ENCODE measurements at places on chromosomes 5 and 9.

DNA sequence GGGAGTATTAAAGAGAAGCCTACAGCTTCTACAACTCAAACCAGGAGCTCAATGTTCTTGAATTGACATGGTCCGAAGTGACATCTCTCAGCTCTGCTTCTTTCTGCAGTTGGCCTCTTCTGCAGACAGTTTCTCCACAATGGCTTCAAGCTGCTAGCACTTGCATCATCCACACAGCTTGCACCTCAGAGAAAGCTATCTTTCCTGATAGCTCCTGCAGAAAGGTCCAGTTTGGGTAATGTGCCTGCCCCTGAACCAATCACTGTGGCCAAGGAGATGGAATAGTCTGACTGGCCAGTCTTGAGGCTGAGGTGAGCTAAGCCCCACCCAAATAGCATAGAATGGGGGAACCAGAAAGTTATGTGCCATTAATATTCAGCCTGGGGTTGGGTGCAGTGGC is 95.8 kb upstream of the ABCA1 start:
- no peak for DNase-seq

- no peak for DNase-seq
These were observed 90.9 kb upstream of the PHYKPL start for GRCh38 chr5:178323541-178323865.

DNA sequence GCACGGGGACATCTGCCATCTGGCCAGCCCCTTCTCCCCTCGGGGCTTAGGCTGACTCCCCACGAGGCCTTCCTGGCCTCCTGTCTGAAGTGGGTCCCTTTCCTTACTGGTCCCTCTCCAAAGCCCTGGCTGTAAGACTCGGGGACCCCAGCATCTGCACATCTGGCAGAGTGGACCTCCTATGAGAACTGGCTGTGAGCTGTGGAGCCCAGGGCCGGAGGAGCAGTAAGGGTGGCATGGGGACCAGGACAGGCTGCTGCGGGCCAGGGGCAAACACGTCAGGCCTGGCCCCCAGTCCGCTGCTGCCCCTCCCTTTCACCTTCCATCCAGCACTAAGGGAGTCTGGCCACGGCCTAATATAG is 33.8 kb downstream of the EXOC3 start:
- no peak for DNase-seq

GRCh38 chr5:139641116-139642080 is 6.8 kb upstream of the CXXC5 start:
- no peak for DNase-seq

DNA sequence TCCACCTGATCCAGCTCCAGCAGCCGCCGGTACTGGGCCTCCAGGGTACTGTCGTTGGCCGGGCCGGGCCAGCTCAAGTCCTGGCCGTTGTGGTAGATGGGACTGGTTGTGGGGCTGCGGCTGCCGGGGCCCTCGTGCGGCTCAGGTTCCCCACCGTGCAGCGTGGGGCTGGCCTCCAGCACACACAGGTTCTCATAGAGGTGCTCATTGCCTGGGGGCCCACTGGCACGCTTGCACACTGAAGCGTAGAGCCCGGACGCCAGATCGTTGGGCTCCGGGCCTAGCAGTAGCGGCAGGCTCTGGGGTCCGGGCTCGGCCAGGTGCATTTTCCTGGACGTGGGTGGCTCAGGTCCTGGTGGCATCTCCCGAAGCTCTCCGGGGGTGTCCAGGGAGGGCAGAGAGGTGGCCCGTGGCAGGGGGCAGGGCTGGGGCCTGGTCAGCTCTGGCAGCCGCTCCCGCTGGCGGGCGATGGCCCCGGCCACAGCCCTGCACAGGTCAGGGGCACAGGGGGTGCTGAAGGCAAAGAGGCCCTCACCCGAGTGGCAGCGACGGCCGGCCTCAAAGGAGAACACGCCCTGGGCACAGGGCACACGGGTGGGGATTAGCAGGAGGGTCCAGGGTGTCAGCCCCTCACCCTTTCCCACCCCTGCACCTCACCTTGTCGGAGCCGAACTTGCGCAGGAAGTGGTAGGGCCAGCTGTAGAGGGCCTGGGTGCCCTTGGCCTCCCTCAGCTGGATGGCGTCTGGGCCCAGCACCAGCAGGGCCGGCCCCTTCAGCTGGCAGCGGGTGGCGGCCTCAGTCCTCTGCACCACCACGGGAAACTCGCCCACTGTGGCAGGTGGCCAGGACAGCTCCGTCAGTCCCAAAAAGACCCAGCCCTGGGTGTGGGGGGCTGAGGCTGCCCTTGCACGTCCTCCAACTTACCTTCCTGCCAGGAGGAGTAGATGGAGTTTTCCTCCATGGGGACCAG is 5.3 kb downstream of the DOK3 start:
- no peak for DNase-seq

DNA sequence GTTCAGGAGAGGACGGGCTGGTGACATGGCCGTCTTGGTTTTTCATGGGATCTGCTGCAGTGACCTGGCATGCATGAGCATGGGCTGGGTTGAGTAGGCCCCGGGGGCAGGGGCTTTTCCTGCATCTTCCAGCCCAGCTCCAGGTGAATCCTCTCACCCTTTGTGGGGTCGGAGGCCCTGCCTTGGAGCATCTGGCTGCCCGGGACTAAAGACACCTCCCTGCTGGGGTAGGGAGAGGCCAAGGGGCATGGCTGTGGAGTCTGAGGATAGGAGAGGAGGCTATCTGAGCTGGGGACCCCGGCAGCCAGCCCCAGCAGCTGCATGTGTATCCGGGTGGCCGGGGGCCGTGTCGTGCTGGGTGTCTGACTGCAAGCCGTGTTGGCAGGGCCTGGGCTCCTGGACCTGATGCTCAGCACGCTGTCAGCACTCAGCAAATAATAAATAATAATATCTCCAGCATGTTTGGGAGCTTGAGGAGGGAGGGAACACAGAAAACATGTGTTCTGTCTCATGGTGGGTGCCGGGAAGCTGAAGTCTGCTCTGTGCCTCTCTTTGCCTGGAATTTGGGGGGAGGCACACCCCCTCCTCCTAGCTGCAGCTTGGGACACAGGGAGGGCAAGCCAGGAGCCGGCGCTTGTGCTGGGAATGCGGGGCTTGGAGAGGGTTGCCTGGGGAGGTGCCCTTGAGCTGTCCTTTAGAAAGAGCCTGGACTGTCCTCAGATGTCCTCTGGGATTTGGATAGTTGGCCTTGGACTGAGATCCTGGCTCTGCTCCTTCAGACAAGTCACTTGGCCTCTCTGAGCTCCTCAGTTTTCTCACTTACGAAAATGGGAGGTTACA is 28.4 kb upstream of the PITX1 start:
- no peak for DNase-seq

- DNase-seq = peak; percentile 15
These were observed 19.3 kb downstream of the PGGT1B start for GRCh38 chr5:115243412-115243811.

- no peak for DNase-seq
These were observed 221.4 kb downstream of the NR3C1 start for GRCh38 chr5:143182106-143182505.

GRCh38 chr9:92774274-92774673 is 9.6 kb upstream of the BICD2 start:
- peak; percentile 92 for DNase-seq

DNA sequence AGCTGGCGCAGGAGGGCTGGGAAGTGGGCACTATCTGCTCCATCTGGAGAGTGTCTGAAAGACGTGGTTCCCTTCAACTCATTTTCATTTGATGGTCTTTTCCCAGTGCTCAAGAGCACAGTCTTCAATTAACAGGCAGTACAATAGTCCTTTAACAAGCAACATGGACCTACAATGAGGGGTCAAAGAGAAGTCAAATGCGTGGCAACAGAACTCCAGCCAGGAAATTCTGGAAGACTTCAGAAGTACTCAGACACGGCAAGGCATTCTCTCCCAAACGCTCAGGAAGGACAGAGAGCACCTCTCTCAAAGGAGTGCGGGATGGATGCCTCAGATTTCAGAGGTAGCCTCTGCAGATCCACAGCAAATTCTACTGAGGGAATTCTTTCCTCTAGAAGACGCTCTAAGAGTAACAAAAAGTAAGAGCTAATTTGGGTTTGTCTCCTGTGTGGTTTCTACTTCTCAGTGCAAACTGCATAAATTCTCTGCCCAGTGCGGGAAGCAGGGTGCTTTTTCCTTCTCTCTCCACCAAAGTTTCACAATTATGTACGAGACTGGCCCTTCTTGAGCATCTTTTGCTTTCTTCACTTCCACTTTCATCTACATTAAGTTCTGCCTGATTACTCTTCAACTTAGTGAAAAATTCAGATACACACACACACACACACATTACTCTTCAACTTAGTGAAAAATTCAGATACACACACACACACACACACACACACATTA is 56.4 kb downstream of the LHFPL2 start:
- DNase-seq = no peak

DNA sequence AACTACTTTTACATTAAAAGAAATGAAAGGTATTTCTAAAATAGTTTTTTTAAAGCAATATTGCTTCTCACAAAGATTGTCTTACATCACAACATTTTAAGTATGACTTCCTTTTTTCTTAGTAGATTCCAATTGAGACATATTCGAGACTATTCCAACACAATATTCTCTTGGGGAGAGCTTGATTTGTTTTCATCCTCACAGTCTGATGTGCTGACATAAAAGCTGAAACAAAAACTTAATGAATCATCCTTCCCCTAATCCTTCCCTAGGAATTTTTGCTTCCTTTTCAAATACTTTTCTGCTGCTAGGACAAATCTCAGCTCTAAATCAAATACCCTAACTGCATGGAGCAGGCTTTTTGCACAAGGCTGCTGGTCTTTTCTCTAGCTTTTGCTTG is 245.8 kb upstream of the MAP3K1 start:
- DNase-seq = peak; percentile 88

- no peak for DNase-seq
These were observed 53.3 kb upstream of the PSD2 start for GRCh38 chr5:139742173-139742903.

- peak; percentile 64 for DNase-seq
These were observed 32.0 kb upstream of the TTLL11 start for GRCh38 chr9:122125158-122125508.

GRCh38 chr9:81497091-81497490 is 192.3 kb downstream of the TLE1 start:
- peak; percentile 62 for DNase-seq

GRCh38 chr9:84822589-84823233 is 153.2 kb downstream of the NTRK2 start:
- no peak for DNase-seq

- DNase-seq = peak; percentile 89
These were observed 47.0 kb upstream of the TGFBR1 start for GRCh38 chr9:99057665-99058625.

- no peak for DNase-seq
These were observed 148.8 kb downstream of the MEF2C start for GRCh38 chr5:88734191-88734640.

GRCh38 chr9:130815242-130815808 is 19.7 kb upstream of the ABL1 start:
- DNase-seq = no peak

- DNase-seq = no peak
These were observed 675.3 kb upstream of the CCNG1 start for GRCh38 chr5:162762119-162762518.

GRCh38 chr9:81070689-81071088 is 618.7 kb downstream of the TLE1 start:
- DNase-seq = no peak
